GM12878 (cell line): ENCODE measurements at places on chromosomes 5 and 9. TPM values are rescaled to one million over a fixed set of nuclear protein-coding genes. Genes with fewer than 3 reads are reported as not detected.

Gene ANKRD18A
- not detected in 2 replicates for total RNA-seq

Gene DNAJC25
- total RNA-seq = 3.0 and 4.0 TPM in 2 replicates

Gene PCAT7
- not detected in 2 replicates for total RNA-seq

Gene KCTD16
- total RNA-seq = 0.10 and 0.19 TPM in 2 replicates

Gene CTNNAL1
- 41.9 and 43.4 TPM in 2 replicates for total RNA-seq

Gene ALDH1A1
- total RNA-seq = 0.21 and 0.54 TPM in 2 replicates

Gene FOXD4L5
- 0.21 and 0.29 TPM in 2 replicates for total RNA-seq

Gene PCDHB4
- total RNA-seq = not detected in 2 replicates

Gene LCN12
- total RNA-seq = 0.64 TPM in 1 of 2 replicates, not detected in the other

Gene CANX
- 550 and 555 TPM in 2 replicates for total RNA-seq

Gene WNT8A
- total RNA-seq = not detected in 2 replicates

DNA sequence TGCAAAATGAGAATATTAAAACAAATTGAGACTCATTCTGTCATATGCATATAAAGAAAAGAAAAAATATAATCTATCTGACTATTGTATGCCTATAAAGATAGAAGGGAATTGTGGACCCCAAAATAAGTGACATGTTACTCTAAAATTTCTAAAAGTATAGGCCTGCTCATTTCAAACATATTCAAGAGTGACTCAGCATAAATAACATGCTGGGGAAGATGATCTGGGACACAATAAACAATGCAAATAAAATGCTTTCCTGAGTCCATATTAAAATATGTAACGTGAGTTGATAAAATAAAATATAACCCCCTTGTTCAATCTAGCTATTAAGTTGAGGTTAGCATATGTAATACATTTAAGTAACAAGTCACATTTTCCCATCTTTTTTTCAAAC is 882.0 kb upstream of the EDIL3 start:
- no peak for DNase-seq

DNA sequence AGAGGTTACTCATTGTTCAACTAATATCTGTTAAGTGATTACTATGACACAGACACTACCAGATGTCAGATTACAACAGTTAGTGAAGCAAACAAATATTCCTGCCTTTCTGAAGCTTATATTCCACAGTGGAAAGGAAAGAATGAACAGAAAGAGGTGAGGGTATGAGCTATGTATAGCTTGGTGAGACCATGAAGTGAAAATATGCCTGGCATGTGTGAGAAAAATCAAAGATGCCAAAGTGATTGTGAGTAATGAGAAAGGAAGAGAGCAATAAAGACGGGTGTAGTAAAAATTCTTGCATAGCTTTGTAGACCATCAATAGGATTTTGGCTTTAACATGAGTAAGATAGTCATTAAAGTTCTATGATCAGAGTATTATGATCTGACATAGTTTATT is 734.5 kb upstream of the NUDT12 start:
- no peak for DNase-seq

- no peak for DNase-seq
Measured at GRCh38 chr5:174556756-174557155, 167.6 kb upstream of the MSX2 start.

- DNase-seq = no peak
Measured at GRCh38 chr5:111848476-111848875, 91.5 kb upstream of the NREP start.

- no peak for DNase-seq
Measured at GRCh38 chr9:87322840-87323635, 174.6 kb upstream of the DAPK1 start.

DNA sequence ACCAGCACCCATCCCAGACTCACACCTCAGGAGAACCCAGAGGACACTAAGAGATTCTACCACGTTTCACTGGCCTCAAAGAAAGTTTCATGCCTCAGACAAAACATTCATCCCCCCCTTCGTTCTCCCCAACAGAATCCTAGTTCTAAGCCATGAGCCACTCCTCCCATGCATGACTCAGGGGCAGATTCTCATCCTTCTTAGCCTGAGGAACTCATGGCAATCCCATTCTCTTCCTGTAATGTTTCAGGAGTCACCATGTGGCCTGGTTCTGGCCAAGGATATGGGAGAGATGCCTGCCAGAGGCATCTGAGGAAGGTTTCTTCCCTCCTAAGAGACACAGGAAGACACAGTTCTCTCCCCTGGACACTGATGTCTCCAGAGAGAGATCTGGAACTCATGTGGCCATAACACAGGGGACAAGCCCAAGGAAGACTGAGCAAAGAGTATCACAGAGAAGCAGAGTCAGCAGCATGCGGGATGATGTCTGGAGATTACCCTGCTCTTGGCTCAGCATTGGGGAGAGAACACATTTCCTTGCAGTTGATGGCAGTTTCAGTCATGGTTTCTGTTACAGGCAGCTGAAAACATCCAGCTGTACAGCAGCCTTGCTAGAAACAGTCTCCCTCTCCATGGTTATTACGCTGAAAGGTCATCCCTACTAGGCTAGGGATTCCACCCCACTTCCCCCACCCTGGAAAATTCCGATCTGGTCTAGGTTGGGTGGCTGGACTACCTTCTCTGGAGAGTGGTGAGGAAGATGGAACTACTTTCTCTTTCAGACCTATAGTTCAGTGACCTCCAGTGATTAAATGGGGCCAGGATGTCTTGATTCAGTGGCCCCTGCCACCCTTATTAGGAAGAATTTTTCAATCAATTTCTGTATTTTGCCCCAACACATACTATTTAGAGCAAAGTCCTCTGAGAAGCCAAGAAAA is 115.4 kb downstream of the ZNF608 start:
- no peak for DNase-seq

GRCh38 chr9:119556129-119556875 is 187.1 kb upstream of the BRINP1 start:
- DNase-seq = no peak

- no peak for DNase-seq
Measured at GRCh38 chr5:150286820-150287219, 2.8 kb downstream of the CAMK2A start.

DNA sequence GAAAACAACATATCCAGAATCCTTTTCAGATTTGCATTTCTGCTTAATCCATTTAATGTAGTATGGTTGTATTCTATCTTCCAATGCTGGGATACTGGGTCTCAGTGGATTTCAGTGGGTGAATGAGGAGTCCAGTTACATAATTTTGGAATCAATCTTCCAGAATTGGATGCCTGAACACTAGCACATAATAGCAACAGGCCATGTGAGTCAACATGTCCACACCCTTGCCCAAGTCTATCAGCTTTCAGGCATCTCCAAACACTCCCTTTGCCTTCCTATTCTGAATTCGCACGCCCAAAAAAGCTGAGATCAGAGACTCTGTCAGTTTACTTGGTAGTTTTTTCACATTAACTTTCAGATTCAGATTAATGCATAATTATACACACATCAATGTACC is 202.6 kb downstream of the TSSK1B start:
- DNase-seq = no peak

- no peak for DNase-seq
Measured at GRCh38 chr5:40775846-40776657, 20.3 kb upstream of the TTC33 start.

DNA sequence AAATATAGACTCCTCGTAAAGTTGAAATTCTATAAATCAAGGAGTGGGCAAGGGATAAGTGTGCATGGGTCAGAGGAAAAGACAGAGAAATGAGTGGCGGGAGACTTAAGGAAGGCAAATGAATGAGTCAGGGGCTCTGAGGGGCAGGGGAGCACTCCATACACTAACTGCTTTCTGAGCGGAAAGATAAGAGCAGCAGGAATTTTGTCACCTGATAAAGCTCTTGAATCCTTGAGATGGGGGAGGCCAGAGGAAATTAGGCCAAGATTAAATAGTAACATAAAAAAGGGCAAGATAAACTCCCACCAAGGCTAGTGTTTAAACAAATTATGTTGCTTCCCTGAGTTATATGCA is 191.0 kb upstream of the S1PR3 start:
- no peak for DNase-seq

DNA sequence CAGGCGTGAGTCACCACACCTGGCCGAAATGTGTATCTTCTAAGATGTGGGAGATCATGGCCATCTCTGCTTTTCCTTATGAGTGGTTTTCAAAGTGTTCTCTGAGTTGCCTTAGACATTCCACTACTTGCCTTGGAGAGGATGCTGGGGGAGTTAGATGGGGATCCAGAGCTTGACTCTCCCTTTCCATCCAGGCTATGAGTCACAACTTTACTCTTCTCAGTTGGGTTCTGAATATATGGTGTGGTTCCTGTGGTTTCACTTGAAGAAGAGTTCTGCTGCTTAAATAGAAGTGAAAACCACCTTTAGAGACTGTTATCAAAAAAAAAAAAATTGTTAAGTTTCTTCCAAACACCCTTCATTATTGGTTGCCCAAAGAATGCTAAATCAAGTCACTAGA is 217.6 kb downstream of the ZNF608 start:
- no peak for DNase-seq

DNA sequence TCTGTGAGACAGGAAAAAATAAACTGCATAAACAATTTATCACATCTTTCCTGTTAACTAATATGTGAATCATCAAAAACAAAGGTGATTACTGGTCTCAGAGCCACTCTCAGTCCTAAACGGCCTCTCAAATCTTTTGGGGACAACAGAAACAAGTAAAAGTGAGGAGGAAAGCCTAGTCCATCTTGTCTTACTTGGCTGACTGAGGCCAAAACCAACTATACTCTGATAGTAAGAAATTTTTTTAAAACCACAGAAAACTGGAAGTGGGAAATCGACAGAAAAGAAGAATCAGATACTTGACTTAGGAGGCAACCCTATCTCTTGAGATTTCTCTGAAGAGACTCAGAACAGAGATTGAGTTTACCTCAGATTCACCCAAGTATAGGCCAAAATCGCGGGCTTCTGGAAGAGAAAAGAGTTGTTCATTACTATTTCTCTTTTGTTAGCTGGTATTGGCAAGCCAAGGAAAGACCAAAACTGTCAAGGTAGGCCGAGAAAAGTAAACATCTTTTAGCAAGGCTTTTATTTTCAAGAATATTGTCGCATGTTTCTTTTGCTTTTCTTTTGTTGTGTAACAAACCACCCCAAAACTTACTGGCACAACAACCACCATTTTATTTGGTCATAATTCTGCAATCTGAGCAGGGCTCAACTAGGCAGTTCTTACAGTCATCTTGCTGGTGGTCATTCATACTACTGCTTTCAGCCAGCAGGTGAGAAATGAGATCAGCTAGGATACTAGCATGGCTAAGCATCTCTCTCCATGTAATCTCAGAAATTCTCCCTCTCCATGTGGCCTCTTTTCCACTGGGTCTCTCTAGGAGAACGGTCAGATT is 46.1 kb downstream of the RFX3 start:
- peak; percentile 66 for DNase-seq
